Activated CD4-positive, CD25-positive, alpha-beta regulatory T cell treated with anti-CD3 and anti-CD28 coated beads, Interleukin-2, amount 50 U/mL, for 72 hours (primary cell): ENCODE measurements at places on chromosomes 7 and 10.

DNA sequence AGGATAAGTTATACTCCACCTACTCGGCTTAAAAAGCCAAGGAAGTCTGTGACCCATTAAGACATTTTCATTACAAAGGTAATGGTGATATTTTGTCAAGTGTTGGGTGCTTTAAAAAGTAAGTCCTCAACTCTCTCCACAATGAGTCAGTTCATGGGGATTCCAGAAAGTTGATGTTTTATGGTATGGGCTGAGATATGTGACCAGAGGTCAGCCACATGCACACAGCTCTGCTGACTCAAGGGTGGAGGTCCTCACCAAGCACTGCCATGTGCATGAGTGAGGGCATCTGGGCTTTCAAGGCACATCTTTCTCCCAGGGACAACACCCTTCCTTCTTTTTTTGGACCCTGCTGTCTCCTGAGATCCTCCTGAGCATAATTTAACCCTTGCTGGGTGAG, 292.9 kb downstream of the PTEN start:
- DNase-seq, result no peak

- no peak for DNase-seq
These were observed 101.6 kb downstream of the RAPGEF5 start for GRCh38 chr7:22255342-22255741.

- DNase-seq, result no peak
These were observed 158.8 kb upstream of the TAC1 start for GRCh38 chr7:97573065-97573464.

DNA sequence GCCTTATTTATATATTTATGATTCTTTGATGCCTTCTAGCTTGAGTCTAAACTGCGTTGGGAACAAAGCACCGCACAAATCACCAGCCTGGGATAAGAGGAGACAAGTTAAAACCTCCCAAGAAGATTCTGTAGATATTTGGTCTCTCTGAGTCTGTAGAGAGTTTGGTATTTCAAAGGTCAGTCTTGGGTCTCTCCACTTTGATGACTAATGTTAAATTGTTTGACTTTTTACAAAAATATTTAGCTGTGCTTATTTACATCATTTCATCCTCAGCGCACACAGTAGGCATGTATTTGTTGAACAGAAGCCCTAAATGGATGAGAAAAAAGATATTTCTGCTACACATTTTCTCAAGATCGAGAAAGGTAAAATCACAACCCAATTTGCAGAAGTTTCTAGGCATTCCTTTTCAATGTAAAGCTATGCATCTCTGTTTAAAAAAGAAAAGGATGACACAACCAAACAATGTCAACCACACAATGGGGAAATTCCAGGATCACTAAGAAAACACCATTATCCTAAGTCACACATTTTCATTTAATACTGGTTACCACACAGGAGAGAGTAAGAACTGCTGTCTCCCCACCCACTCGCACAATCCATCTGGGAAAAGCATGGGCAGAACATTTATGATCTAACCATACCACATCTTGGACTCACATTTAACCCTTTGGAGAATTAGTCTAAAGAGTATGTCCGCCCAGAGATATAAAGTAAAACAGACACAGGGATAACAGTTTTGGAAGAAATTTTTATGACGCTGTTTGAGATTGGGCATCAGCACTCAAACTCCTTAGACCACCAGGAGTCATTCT, 4.4 kb downstream of the CDK6 start:
- no peak for DNase-seq

- DNase-seq, result no peak
These were observed 10.2 kb downstream of the PDLIM1 start for GRCh38 chr10:95280637-95281036.

GRCh38 chr7:1695800-1696454, 25.9 kb downstream of the ELFN1 start:
- peak; percentile 20 for DNase-seq

DNA sequence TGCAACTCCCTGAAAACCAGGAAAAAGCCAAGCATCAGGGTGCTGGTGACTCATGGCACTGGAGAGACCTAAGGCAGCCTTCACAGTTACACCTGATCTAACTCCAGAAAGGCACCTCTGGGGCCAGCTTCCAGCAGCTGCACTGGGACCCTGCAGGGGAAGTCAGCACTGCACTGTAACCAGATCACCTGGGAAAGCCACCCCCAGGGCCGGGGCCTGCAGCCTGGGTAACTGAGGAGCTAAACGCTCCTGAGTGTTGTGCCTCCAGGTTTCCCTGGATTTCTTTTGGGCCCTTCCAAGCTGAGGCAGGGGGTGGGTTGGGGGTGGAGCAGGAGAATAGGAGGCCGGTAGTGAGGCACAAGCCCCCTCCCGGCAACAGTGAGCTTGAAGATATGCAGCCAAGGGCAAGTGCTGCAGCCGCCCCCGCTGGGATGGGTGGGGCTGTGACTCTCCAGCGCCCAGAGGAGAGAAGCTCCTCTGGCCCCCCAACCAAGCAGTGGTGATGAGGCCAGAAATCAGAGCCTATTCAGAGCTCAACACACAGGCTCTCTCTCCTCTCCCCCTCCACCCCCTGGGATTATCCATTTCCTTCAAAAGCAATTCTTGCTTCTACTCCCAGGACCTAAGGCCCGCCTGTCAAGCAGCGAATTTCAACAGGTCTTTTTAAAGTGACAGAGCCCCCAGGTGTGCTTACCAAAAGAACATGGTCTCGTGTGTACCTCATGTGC, 2.6 kb downstream of the CXCL12 start:
- DNase-seq, result no peak

- DNase-seq, result no peak
These were observed 28.8 kb downstream of the PTPN12 start for GRCh38 chr7:77565917-77566316.

DNA sequence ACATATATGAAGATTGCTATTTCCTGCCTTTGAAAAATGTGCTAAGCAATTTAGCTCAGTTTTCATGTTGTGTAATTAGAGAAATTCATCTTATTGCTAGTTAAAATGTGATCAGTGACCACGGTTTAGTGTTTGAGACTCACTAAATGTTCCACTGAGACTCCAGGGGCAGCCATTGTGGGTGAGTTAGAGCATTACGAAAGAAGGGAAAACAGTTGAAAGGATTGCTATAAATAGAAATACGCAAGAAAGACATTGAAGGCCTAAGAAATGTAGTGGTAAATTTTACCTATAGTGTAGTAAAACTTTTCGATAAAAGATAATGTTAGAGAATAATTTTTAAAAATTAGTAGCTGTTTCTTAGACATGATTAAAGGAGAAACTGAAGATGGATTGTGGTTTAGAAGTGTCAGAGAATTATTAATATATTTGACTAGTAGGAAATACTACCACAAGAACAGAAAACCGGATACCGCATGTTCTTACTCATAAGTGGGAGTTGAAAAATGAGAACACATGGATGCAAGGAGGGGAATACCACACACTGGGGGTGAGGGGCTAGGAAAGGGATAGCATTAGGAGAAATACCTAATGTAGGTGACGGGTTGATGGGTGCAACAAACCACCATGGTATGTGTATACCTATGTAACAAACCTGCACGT, 394.5 kb downstream of the SEMA3D start:
- DNase-seq, result no peak

DNA sequence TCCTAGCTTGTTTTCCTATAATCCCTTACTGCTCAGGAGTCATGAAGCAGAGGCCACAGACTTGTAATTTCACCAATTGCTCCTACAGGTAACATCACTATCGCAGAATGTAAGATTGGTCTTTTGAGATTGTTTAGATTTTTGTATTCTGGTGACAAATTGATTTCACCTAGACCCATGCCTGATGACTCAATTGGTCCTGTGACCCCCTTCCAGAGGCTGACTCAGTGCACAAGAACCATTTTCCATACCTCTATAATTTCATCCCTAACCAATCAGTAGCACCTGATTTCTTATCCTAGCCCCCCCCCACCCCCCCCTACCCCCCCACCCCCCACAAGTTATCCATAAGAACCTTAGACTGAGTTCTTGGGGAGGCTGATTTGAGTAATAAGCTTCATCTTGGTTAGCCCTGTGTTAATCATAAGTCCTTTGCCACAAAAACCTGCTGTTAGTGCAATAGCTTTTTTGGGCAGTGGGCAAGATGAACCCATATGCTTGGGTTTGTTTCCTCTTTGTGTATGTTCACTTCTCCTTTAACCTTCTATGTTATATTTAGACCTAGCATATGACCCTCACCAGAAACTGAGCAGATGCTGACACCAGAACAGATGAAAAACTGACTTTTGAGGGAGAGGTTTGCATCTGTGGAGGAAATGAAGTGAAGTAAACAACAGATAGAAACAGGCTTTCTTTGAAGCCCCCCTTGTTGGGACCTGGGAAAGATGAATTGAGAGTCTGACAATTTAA, 187.1 kb downstream of the KIF20B start:
- DNase-seq, result no peak

- no peak for DNase-seq
These were observed 10.3 kb downstream of the FAM3C start for GRCh38 chr7:121385800-121386179.

GRCh38 chr10:77043420-77043763, 594.2 kb downstream of the KCNMA1 start:
- no peak for DNase-seq

GRCh38 chr7:2687881-2688318, at the start of gene AMZ1:
Gene AMZ1, plus strand, starts transcription at chr7:2688202. Its CDS starts 12,250 bp downstream, at chr7:2700452.
- DNase-seq, result no peak

DNA sequence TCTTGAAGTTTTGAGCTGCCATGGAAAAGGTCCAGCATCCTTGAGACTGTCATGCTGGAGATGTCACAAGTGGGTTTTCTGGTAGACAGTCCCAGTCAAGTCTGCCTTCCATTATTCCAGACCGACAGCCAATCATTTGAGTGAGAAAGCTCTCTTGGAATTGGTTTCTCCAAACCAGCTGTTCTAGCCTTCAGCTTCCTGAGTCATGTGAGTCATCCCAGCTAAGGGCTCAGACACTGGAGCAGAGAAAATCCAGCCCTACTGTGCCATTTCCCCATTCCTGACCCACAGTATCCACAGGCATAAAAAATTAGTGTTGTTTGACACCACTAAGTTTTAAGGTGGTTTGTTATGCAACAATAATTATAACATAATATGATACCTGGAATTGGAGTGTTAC, 219.0 kb downstream of the ADRA2A start:
- DNase-seq, result no peak

- no peak for DNase-seq
These were observed 54.5 kb downstream of the CCNY start for GRCh38 chr10:35390843-35391152.

GRCh38 chr10:1416456-1417037, 320.8 kb downstream of the ADARB2 start:
- DNase-seq, result no peak

DNA sequence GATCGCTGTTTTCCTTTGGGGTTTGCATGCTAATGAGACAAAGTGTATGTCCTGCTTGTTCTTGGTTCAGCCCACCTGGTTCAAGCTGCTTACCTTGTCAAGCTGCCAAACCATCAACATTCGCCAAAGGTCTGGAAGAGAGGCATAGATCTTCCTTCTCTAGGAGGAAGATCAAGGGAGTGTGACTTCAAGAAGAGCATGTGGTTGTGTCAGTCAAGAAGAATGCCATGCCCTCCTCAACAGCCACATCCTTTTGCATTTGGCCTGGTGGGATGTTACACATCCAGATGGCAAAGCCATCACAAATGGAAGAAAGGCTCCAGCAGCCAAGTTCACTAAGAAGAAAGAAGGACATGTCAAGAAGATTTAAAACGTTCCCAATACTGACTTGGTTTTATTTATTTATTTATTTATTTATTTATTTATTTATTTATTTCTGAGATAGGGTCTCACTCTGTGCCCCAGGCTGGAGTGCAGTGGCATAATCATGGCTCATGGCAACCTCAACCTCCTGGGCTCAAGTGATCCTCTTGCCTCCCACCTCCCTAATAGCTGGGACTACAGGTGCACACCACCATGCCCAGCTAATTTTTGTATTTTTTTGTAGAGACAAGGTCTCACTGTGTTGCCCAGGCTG, 5.1 kb upstream of the PIP4K2A start:
- DNase-seq, result no peak

DNA sequence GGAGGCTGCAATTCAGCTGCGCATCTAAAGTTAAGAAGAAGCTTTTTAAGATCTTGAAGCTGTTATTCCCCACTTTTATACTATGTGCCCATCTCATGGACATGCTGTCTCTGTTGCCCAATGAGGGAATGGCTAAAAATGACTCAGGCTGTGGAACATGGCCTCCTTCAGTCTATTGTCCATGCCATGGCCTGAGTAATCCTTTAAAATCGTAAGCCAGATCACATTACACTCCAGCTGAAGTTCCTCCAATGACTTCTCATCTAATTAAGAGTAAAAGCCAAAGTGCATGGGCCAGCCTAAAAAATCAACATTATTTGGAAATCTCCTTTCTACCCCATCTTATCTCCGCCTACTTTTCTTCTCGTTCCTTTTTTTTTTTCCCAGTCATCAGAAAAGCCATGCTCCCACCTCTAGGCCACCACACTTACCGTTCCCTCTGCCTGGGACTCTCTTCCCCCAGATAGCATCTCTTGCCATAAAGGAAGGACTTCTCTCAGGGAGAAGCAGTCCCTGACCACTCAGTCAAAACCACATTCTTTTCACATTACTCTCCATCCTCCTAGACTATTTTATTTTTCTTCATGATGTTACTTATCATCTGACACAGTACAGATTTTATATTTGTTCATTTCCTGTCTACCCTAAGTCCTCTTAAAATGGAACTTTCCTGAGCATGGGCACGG, 337.4 kb downstream of the PRPF18 start:
- DNase-seq, result no peak

GRCh38 chr10:86964847-86965190, 3.5 kb upstream of the ADIRF start:
- no peak for DNase-seq

GRCh38 chr7:93823621-93824020, 66.9 kb downstream of the TFPI2 start:
- DNase-seq, result no peak

GRCh38 chr7:80794631-80795573, 123.9 kb downstream of the SEMA3C start:
- DNase-seq, result no peak

GRCh38 chr7:70325509-70326101, 727.3 kb downstream of the AUTS2 start:
- no peak for DNase-seq

DNA sequence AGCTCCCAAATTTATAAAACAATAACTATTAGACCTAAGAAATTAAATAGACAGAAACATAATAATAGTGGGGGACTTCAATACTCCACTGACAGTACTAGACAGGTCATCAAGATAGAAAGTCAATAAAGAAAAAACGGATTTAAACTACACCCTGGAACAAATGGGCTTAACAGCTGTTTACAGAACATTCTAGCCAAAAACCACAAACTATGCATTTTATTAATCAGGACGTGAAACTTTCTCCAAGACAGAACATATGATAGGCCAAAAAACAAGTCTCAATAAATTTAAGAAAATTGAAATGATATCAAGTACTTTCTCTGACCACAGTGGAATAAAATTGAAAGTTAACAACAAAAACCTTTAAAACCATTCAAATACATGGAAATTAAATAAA, 46.4 kb downstream of the ZNF680 start:
- no peak for DNase-seq

DNA sequence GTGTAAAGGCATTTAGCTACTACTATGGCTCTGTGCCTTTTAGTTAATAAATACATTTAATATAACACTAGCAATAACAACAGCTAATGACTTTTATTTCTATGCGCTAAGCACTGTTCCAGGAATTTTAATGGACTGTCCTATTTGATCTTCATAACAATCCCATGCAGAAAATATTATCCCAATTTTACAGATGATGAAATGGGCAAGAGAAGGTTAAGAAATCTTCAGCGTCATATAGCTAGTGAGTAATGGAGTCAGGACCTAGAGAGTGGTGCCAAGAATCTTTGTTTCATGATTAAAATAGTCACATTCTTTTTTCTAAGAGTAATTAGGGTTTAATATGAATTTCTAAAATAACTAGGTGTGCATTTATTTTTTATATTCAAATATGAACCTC, 32.4 kb downstream of the ACTA2 start:
- DNase-seq, result no peak
